ENCODE measurements at places on chromosomes 3 and 15. TPM values are rescaled to one million over a fixed set of nuclear protein-coding genes. Genes with fewer than 3 reads are reported as not detected.

- DNase-seq: no peak
Observed at GRCh38 chr15:51658664-51659063, 22.6 kb upstream of the SCG3 start.

SGO1 gene
- 0.78 TPM for total RNA-seq

CEMIP gene
- total RNA-seq: 0.23 TPM

ITGB5 gene
- total RNA-seq: 57.7 TPM

DNA sequence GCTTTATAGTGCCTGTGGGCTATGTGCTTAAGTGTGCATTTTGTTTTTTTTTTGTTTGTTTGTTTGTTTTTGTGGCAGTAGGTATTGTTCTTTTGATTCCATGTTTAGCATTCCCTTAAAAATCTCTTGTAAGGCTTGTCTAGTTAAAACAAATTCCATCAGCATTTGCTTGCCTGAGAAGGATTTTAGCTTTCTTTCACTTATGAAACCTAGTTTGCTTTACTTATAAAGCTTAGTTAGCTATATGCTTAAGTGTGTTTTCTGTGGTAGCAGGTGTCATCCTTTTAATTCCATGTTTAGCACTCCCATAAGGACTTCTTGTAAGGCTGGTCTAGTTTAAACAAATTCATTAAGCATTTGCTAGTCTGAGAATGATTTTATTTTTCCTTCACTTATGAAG is 17.3 kb downstream of the IL16 start:
- DNase-seq: no peak

GRCh38 chr3:10350324-10350985 is 29.5 kb upstream of the SEC13 start:
- DNase-seq: no peak

GRCh38 chr3:39113291-39113690 is 5.8 kb downstream of the TTC21A start:
- DNase-seq: no peak

GRCh38 chr3:152402695-152403451 is 134.1 kb downstream of the MBNL1 start:
- no peak for DNase-seq

Measured in ureter (tissue), 1 donor.